ENCODE measurements at places on chromosomes 6 and 20.

DNA sequence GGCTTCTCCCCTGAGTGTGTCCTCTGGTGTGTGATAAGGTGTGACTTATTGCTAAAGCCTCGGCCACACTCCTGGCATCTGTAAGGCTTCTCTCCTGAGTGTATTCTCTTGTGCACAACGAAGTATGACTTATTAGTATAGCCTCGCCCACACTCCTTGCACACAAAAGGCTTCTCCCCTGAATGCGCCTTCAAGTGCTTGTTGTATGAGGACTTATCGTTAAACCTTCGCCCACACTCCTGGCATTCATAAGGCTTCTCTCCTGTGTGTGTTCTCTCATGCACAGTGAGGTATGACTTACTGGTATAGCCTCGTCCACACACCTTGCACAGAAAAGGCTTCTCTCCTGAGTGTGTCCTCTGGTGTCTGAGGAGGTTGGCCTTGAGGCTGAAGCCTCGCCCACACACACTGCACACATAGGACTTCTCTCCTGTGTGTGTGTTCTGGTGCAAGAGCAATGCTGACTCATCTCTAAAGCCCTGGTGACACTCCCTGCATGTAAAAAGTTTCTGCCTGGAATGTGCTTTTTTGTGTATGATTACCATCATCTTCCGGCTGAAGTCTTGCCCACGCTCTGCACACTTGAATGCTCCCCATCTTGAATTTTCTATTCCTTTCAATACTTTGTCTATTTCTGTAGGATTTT lies 20.4 kb downstream of the ZNF337 start:
- DNase-seq = peak; percentile 42

GRCh38 chr6:32815996-32816395 lies 806 bp downstream of the HLA-DOB start:
- no peak for DNase-seq

DNA sequence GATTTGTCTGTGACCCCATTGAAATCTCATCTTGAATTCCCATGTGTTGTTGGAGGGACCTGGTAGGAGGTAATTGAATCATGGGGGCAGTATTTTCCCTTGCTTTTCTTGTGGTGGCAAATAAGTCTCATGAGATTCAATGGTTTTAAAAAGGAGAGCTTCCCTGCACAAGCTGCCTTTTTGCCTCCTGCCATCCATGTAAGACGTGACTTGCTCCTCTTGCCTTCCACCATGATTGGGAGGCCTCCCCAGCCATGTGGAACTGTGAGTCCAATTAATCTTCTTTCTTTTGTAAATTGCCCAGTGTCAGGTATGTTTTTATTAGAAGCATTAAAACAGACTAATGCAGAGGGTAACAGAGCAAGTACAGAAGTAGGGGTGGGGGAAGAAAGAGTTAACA lies 1097.0 kb upstream of the ADGRB3 start:
- no peak for DNase-seq

GRCh38 chr6:13522656-13523055 lies 35.3 kb upstream of the GFOD1 start:
- DNase-seq = peak; percentile 37

GRCh38 chr6:12291839-12292604 lies 1.9 kb downstream of the EDN1 start:
- no peak for DNase-seq

GRCh38 chr20:37853823-37854375 lies 49.0 kb upstream of the VSTM2L start:
- DNase-seq = no peak

DNA sequence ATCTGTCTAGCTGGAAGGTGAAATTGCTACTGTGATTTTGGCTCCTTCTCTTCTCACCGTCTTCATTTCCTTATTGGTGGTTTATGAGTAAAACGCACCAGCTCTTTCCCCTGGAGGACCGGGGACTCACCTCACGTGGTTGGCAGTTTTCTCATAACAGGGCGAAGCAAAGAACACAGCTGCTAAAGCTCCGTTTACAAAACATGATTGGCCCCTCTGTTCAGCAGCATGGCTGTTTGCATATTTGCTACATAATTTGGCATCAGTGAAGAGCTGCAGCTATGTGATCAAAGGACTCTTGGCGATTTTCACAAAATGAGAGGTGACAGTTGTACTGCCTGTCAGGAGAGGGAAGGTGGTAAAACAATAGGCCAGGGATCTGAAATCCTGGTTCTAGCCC lies 20.5 kb upstream of the TMEM181 start:
- no peak for DNase-seq

DNA sequence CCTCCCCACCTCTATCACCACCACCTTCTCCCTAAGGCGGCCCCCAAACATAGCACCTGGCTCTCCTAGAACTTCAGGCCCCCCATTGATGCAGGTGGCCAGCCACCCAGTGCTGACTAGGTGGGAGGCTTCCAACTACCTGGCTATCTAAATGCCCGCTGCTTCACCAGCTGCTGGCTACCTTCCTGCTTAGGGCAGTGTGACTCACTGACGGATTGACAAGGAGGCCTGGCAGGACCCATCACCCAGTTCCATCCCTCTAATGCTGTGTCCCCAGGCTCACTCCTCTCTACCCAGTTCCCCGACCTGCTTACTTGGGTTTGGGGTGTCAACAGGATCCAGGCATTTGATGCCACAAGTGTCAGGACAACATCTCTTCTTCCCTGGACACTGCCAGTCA lies 1.1 kb downstream of the SLPI start:
- DNase-seq = no peak

- no peak for DNase-seq
Measured at GRCh38 chr20:46060301-46060881, 29.4 kb downstream of the NCOA5 start.

GRCh38 chr6:151036869-151037680 lies 171.6 kb downstream of the MTHFD1L start:
- DNase-seq = no peak

GRCh38 chr6:129212081-129212480 lies 329.1 kb downstream of the LAMA2 start:
- DNase-seq = peak; percentile 82

- DNase-seq = no peak
Measured at GRCh38 chr6:66376001-66376400, 669.0 kb upstream of the EYS start.

- no peak for DNase-seq
Measured at GRCh38 chr6:102520966-102521365, 1127.5 kb downstream of the GRIK2 start.

DNA sequence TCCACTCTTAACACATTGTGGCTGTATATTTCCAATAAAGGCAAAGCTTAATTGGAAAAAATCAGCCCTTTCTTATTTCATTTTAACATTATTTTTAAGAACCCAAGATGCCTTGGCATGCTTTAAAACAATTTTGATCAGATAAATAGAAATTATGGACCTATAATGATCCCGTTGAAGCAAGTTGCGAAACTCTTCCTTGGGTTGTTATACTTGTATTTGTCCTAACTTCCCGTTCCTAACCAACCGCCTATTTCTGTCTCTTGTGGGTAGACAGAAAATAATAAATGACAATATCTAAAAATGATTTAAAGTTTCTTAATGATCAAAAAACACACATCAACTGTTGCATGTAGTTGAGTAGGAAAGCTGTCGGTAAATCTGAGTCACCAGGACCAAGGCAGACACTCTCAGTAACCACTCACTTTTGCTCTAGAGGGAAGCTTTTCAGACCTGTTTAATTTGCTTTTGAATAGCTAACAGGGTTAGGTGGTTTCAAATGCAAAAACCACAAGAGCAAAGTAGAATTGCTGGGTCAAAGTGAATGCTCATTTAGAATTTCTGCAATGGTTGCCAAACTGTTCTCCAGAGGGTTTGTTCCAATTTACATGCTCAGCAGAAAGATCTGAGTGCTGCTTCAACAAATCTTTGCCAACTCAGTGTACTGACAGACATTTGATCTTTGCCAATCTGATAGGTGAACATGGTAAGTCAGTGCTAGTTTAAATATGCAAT lies 34.2 kb upstream of the KCNK5 start:
- DNase-seq = no peak

DNA sequence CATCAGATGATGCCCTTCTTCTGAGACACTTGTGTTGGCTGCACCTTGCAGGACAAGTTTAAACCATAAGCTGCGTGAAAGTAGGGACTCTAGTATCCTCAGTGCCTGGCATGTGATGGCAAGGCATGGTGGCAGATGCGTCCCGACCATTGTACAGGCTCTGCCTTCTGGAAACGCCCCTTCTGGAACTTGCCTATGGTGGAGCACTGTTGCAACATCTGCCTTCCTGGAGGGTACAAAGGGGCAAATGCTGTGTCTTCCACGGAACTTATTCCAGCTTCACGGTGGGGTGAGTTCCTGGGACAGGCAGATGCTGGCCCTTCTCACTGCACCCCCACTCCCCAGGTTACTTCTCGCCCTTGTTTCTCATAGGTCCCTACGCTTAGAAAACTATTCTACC lies 232.8 kb downstream of the THBS2 start:
- DNase-seq = no peak

DNA sequence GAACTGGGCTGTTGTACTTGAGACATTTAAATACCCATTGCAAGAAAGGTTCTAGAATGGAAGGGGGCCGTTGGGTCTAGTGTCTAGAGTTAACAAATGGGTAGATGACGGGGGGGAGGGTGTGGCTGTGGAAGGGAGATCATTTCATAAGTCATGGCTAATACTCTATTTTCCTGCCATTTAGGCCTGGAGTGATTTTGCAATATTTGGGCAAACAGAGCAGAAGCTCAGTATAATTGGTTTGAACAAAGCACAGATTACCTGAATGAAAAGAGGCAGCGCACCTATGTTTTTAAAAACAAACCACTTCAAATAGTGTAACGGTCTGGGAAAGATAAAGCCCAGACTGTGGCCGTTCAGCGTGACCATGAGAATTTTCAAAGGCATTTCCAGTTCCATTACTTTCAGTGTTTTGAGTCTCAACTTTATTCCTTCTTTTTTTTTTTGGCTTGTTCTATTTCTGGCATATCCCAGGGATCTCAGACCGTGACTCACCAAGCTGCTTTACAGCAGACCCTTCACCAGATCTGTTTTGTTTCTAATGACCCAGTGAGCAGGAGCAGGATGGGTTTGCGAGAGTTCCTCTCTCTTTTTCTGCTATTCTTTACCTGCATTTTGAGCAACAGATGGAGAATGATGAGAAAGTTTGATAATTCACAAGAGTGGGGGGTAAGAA lies 73.7 kb downstream of the LYRM2 start:
- DNase-seq = no peak

DNA sequence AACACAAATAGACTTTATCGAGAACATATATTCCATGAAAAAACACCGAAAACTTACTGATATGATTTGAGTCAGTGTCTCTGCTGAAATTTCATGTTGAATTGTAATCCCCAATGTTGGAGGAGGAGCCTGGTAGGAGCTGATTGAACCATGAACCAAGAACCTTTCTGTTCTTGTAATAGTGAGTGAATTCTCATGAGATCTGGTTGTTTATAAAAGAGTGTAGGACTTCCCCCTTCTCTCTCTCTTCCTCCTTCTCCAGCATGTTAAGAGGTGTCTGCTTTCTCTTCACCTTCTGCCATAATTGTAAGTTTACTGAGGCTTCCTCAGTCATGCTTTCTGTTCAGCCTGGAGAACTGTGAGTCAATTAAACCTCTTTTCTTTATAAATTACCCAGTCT lies 1289.3 kb upstream of the CITED2 start:
- no peak for DNase-seq

GRCh38 chr6:158722176-158722729 lies 72.4 kb downstream of the SYTL3 start:
- DNase-seq = no peak

- no peak for DNase-seq
Measured at GRCh38 chr6:115323001-115323400, 737.7 kb downstream of the FRK start.

DNA sequence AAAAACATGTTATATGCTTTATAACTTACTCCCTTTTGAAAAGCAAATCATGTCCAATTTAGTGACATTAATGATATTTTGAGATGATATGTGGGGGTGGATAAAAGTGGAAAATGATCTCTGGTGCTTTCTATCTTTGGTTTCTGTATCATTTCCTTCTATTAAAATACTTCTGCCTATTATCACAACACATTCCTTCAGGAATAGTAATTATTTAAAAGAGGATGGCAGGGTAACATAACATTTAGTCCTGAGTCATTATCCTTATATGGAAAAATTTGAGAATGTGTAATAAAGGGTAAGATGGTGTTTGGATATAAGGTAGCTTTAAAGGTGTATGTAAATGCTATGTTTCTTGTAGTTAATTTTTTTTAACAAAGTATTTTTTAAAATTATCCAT lies 657.7 kb downstream of the PHF3 start:
- DNase-seq = no peak

DNA sequence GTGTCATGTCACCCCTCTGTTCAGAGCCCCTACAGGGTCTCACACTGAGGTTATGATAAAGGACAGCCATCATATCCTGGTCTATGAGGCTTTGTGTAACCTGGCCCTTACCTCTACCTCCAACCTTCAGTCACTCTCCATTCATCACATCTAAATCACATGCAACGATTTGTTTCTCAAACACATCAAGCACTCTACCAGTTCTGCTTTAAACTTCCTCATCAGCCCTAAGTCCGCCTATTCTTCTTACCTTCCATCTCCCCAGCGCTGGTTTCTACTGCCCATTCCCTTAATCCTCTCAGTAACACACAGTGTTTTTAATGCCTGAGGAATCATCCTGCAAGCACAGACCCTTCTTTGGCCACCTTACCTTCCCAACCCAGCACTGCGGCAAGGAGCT lies 17.9 kb upstream of the BACH2 start:
- no peak for DNase-seq

DNA sequence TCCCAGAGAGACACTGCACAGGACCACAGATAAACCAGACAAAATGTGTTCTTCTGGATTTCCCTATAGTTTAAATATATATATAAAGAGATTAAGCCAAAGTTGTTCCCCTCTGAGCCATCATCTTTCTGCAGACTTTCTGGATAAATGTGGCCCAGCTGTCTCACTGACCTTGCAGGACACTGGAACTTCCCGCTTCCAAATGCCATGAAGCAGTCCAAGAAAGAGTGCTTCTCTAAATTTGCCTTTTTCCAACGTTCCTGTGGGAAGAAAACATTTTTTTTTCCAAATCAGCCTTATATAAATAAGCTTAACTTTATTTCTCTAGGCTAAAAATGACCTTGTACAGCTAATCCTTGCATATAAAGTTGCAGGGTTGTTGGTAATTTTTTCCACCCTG lies 65.7 kb downstream of the CYP39A1 start:
- DNase-seq = no peak

Measured in AG09309 (cell line).